ENCODE measurements at places on chromosomes 7 and 10. TPM values are rescaled to one million over a fixed set of nuclear protein-coding genes. Genes with fewer than 3 reads are reported as not detected.

The STEAP1B gene
- 21.1 TPM for total RNA-seq

The IGF2BP3 gene
- total RNA-seq: 94.2 TPM

The CTAGE4 gene
- not detected for total RNA-seq

- H3K27me3 ChIP-seq: no peaks in the 10 kb centered on the region
- no peaks in the 10 kb centered on the region for H3K36me3 ChIP-seq
- peak; percentile 54 for DNase-seq
Observed at GRCh38 chr7:12638851-12639456, 48.5 kb upstream of the ARL4A start.

- H3K4me3 ChIP-seq: no peak within 1 kb of the TSS
- H3K4me1 ChIP-seq: peaks cover 8% of the 10 kb centered on the region
- no peaks in the 10 kb centered on the region for H3K27me3 ChIP-seq
- no peaks in the 10 kb centered on the region for H3K36me3 ChIP-seq
- no peak within 1 kb of the TSS for H3K27ac ChIP-seq
Observed at GRCh38 chr7:44541028-44541869, at the start of gene NPC1L1. Gene NPC1L1, minus strand, starts transcription at chr7:44541330. Its CDS starts 71 bp downstream, at chr7:44541259.

GRCh38 chr7:45420843-45421495 lies 153.2 kb upstream of the ADCY1 start:
- no peaks in the 10 kb centered on the region for H3K4me1 ChIP-seq
- no peaks in the 10 kb centered on the region for H3K36me3 ChIP-seq
- H3K4me3 ChIP-seq: no peak overlapping the region
- H3K27me3 ChIP-seq: peaks cover 2% of the 10 kb centered on the region

DNA sequence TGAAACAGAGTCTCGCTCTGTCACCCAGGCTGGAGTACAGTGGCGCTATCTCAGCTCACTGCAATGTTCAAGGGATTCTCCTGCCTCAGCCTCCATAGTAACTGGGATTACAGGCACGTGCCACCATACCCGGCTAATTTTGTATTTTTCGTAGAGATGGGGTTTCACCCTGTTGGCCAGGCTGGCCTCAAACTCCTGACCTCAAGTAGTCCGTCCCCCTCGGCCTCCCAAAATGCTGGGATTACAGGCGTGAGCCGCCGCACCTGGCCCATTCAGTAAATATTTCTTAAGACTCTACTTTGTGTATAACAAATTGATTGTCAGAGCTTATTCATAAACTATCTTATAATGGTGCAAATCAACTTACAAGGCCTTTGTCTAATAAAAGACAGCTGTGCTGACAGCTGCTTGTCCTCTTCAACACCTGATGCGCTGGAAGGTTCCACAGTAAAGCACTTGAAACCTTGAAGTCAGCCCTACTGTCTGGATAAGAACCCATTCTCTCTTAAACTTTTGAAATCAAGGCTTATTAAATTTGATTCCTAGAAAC lies 14.7 kb downstream of the ECHDC3 start:
- H3K36me3 ChIP-seq: 0 out of 2 replicates have a peak, but pooled peaks cover 2% of the 10 kb centered on the region
- no peak for DNase-seq
- no peaks in the 10 kb centered on the region for H3K27me3 ChIP-seq
- no peak overlapping the region for H3K4me3 ChIP-seq

- no peak overlapping the region for H3K27ac ChIP-seq
- H3K36me3 ChIP-seq: no peaks in the 10 kb centered on the region
- no peaks in the 10 kb centered on the region for H3K4me1 ChIP-seq
- H3K4me3 ChIP-seq: no peak overlapping the region
- H3K27me3 ChIP-seq: peaks cover 2% of the 10 kb centered on the region
Observed at GRCh38 chr10:133129859-133130495, 30.0 kb upstream of the KNDC1 start.

DNA sequence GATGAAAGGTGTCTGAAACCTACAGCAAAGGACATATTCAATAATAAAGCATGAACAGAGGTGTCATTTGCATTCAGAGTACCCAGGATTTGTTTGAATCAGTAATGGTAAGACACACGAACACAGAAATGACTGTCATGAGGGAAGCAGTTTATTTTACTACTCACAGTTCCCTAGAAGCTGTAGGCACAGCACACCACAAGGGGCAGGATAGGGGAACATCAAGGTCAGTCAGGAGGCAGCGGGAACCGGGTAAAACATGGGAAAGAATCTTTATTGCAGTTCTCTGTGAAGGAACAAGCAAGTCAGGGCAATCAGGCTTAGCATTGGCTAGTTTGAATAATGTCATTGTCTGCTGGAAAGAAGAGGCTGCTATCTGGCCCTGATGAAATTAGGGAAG lies 70.2 kb upstream of the PDSS1 start:
- H3K36me3 ChIP-seq: no peaks in the 10 kb centered on the region
- no peaks in the 10 kb centered on the region for H3K27me3 ChIP-seq
- H3K4me1 ChIP-seq: no peaks in the 10 kb centered on the region
- DNase-seq: no peak
- H3K27ac ChIP-seq: no peak overlapping the region

DNA sequence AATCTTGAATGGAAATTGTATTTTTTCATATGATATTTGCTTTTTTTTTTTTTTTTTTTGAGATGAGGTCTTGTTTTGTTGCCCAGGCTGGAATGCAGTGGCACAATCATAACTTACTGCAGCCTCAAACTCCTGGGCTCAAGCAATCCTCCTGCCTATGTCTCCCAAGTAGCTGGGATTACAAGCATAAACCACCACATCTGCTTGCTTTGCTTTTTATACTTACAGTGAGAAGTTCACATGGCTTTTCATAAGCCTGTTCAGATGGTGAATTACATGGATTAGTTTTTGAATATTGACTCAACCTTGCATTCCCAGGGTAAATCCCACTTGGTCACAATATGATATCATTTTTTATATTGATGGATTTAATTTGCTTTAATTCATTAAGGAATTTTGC lies 22.0 kb downstream of the LRRD1 start:
- peaks cover 9% of the 10 kb centered on the region for H3K4me1 ChIP-seq
- no peak overlapping the region for H3K27ac ChIP-seq
- DNase-seq: no peak
- H3K36me3 ChIP-seq: no peaks in the 10 kb centered on the region
- no peak overlapping the region for H3K4me3 ChIP-seq
- no peaks in the 10 kb centered on the region for H3K27me3 ChIP-seq

DNA sequence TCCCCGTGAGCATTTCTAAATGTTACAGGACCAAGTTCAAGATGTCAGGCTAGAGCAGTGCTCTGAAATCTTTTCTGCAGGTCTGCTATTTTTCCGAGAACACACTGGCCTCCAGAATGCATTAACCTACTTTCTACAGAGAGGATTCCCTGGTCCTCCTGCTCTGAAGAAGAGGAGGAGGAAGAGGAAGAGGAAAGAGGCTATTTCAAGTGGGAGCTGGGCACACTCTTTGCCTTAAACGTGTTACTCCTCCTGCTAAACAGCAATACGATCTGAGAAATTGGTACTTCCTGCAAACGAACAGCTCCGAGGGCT lies 157.4 kb downstream of the FRMD4A start:
- H3K36me3 ChIP-seq: no peaks in the 10 kb centered on the region
- peak; percentile 35 for DNase-seq
- no peaks in the 10 kb centered on the region for H3K4me1 ChIP-seq
- H3K27ac ChIP-seq: peak overlapping the region; percentile 46

Measured in IMR-90 (cell line).